CD4-positive, alpha-beta T cell treated with Interleukin-2 at 100 ng/mL for 4 hours (primary cell): ENCODE measurements at places on chromosomes 6 and 20.

DNA sequence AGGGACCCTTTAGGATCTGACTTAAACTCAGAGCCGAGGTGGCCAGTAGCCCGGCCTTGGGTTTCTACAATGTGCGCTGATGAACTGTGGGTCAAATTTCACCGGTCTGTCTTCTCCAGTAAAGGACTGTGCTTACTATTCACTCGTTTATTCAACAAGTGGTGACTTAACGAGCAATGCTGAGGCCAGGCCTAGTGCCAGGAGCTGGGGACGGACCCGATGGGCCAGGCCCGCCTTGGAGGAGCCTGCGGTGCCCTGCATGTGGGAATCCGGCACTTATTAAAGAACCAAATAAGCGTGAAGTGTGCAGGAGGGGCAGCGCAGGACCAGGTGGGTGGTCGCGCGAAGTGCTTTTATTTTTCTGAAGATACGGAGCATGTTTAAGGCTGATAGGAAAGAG, 24.0 kb downstream of the CTCFL start:
- DNase-seq = no peak

DNA sequence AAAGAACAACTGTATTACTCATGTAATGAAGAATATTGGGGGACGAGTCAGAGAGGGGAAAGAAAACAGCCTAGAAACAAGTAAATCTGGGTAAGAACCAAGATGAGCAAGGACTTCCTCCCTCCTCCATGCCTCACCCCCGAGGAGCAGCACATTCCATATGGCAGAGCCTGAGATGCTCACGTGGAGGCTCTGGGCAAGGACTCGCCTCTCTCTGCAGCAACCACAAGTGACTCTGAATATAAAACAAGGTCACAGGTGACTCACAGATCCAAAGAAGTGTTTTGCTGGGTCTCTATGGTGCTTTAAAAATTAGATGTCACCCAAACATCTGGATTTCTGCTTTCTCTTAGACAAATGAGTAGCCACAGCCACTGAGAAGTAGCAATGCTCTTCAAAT, 453.0 kb upstream of the SULF2 start:
- DNase-seq = no peak

GRCh38 chr20:41748051-41748450, 129.9 kb upstream of the CHD6 start:
- DNase-seq = no peak

DNA sequence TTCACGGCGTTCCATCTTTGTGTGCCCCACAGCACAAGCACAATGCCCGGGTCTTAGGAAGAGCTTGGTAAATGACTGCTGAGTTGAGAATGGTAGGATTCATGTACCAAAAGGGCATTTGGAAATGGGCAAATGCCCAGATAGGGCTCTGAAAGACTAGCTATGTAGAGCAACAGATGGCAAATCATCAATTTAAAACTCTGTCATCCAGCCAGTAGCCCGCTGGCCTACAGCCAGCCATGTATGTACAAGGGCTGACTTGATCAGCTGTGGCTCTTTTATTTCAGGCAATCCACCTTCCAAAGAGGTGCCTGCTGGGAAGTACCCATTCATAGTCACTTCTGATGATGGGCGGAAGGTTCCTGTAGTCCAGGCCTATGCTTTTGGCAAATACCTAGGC, 35.1 kb downstream of the NT5E start:
- no peak for DNase-seq

- no peak for DNase-seq
Measured at GRCh38 chr6:81682858-81683620, 69.4 kb downstream of the TENT5A start.

DNA sequence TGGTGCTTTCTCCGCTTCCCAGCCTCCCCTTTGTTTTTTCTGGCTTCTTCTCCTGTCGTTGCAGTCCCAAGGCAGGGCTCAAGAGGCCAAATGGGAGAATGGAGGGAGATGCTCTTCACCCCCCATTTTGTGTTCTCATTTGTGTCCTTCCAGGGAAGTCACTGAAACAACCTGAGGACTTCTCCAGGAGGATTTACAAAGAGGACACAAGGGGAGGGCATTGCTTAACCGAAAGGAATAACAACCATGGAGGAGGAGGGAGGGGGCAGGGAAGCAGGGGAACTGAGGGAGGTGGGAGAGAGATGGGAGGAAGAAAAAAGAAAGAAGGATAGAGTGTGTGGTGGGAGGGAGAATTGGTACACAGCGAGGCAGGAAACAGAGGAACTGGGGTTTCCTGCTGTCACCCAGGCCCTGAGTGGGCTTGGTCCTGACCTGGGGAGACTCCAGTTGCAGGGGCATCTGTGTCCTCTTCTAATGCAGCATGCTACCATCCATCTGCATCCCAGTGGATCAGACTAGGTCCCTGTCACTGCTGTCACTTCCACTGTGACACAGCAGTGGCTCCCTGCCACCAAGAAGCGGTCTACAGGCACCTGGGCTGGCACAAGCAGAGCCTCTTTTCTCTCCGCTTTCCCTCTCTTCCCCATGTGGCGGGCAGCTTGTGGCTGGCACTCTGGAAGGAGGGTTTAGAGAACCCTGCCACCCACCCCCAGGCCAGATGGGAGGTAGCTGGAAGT, 17.1 kb upstream of the MLN start:
- no peak for DNase-seq

DNA sequence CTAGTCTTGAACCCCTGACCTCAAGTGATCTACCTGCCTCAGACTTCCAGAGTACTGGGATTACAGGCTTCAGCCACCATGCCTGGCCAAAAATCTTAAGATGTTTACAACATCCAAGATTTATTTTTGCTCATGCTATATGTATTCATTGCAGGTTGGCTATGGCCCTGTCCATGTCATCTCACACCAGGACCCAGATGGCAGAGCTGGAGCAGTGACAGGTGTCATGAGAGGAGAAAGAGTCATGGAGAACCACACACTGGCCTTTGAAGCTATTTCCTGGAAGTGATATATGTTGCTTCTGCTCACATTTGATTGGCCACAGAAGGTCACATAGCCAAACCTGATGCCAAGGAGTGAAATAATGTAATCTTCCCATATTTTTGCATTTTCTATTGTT, 13.8 kb upstream of the DDR1 start:
- DNase-seq = no peak

GRCh38 chr6:132663661-132664060, 4.7 kb upstream of the TAAR1 start:
- DNase-seq = no peak

GRCh38 chr20:54459279-54459678, 16.1 kb upstream of the DOK5 start:
- no peak for DNase-seq

GRCh38 chr6:157346373-157346772, 23.1 kb upstream of the TMEM242 start:
- DNase-seq = no peak

DNA sequence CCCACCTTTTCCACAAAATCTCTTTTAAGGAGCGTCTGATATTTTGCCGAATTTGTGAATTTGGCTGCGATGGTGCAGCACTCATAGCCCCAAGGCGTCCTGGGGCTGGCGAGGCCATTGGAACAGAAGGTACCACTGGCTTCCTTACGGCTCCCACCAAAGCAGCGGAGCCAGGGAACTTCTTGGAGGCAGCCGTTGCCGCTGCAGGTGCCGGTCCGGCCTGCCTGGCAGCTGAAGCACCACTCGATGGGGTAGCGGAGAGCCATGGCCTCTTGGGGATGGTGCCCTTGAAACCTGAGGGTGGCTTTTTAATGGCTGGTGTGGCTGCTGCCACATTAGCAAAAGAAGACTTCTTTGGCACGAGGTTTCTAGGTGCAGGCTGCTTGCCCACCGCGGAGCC, 29.8 kb downstream of the DIDO1 start:
- DNase-seq = no peak
